Activated gamma-delta T cell treated with anti-CD3 and anti-CD28 coated beads, Interleukin-2, amount 50 U/mL, for 16 hours (primary cell): ENCODE measurements at places on chromosomes 13 and 19.

DNA sequence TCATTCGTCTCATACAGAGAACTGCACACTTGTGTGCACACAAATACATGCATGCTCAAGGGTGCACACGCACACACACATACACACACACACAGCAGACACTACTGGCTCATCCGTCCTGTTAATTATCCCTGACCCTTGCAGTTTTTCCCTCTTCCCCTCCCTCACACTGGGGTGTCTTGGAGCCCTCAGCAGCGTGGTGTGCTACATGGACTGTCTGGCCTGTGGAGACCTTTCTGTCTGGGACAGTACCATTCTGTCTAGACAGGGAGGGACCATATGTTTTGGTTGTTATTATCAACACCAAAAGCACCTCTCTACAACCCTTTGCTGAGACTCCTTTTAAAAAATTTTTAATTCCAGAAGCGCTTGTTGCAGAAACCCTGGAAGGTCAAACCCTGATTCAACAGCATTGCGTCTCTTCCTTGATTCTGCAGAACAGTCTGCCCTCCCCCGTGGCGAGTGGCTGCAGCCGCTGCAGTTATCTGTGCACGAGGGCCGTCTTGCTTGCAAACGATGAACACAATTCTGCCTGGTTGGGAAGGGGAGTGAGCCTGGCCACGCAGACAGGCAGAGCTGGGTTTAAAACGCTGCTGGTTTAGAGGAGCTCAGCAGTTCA, 374.0 kb downstream of the IRS2 start:
- no peak for DNase-seq

- DNase-seq, result no peak
Observed at GRCh38 chr13:98285852-98286594, 109.0 kb upstream of the RNF113B start.

DNA sequence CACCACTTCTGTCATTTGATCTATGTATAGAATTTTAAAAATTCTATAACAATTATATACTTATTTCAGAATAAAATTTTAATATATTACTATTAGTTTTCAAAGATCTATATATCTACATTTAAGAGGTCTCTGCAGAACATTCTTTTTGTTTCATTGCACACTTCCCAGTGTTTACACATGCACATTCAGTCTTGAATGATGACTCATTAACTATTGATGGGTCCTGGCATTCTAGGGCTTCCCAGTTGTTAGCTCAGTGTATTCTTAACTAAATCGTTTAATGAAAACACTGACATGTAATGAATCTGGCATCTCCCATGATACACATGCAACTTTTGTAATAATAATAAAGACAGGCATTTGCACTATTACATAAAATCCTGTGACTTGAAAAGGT, 324.6 kb downstream of the KLF12 start:
- DNase-seq, result no peak

DNA sequence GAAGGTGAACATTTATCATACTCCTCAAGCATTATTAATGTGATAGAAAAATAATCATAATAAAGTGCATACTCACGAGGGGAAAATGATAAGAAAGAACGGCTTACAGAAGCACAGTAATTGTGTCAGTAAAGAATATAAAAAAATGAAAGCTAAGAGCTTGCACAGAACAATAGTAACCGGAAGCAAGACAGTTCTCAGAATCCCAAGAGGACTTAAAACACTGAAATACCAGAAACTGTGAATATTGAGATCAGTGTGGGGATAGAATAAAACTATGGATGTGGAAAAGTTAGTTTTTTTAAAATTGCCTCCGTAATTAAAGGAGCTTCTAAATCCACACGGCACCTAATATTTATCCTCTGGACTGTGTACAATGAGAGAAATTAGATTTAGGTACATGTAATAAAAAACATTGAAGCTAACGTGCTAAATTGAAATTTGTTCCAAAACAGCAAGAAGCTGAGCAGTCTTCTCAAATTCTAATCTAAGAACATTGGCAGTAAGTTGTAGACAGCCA, 482.7 kb downstream of the SLITRK6 start:
- no peak for DNase-seq

- no peak for DNase-seq
Observed at GRCh38 chr13:80306337-80306972, 34.5 kb downstream of the SPRY2 start.

DNA sequence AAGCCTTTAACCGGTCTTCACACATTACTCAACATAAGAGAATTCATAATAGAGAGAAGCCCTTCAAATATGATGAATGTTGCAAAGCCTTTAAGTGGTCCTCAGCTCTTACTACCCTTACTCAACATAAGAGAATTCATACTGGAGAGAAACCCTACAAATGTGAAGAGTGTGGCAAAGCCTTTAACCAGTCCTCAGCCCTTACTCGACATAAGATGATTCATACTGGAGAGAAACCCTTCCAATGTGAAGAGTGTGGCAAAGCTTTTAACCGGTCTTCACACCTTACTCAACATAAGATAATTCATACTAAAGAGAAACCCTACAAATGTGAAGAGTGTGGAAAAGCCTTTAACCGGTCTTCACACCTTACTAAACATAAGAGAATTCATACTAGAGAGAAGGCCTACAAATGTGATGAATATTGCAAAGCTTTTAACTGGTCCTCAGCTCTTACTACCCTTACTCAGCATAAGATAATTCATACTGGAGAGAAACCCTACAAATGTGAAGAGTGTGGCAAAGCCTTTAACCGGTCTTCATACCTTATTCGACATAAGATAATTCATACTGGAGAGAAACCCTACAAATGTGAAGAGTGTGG, 36.4 kb downstream of the ZNF257 start:
- DNase-seq, result no peak

GRCh38 chr13:27622881-27623280, 1.2 kb downstream of the POLR1D start:
- no peak for DNase-seq

- DNase-seq, result no peak
Observed at GRCh38 chr13:49791315-49791710, 1.2 kb downstream of the KPNA3 start.

- no peak for DNase-seq
Observed at GRCh38 chr19:13610039-13610691, 103.9 kb upstream of the CACNA1A start.

DNA sequence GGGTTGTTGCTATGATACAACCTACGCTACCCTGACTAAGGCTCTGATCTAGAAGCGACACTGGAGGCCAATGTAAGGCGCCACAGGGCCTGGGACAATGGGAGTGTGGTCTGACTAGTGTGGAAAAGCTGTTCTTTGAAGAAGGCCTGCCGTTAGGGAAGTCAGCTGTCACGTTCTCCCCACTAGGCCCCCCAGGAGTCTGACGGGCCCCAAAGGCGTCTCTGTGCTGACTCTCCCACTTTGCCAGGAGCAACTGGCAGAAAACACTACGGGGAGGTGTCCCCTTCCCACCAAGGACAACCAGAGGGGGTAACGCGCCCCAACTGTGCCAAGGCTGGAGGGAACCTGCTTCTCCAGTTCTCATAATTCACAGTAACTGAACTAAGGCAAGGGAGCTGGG, 25.3 kb upstream of the EIF3G start:
- DNase-seq, result no peak

GRCh38 chr19:13576726-13577125, 70.4 kb upstream of the CACNA1A start:
- DNase-seq, result no peak

DNA sequence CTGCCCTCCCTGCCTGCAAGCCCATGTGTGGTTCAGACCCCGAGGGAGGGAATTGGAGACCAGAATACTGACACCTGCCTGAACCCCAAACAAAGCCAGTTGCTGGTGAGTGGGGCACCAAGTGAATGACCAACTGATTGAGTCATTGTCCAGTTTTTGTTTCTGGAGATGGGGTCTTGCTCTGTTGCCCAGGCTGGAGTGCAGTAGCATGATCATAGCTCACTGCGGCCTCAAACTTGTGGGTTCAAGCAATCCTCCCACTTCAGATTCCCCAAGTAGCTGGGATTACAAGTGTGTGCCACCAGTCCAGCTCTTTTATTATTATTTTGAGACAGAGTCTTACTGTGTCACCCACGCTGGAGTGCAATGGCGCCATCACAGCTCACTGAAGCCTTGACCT, 4.0 kb downstream of the CCL25 start:
- DNase-seq, result no peak

DNA sequence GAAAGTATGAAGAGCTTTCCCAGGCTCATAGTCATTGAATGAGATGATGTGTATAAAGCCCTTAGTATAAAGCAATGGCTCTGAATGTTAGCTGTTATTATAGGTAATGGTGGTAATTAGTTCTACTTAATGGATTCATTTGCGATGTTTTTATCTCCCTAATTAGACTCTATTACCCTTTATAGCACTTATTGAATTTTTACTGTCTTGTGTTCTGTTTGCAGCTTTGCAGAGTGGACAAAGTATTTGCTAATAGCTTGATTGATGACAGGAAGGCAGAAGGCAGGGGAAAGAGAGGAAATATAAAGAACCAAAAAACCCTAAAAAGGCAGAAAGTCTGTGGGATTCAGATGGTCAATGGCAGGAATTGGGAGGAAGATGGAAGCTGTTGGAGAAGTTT, 524.4 kb upstream of the SPRY2 start:
- no peak for DNase-seq

DNA sequence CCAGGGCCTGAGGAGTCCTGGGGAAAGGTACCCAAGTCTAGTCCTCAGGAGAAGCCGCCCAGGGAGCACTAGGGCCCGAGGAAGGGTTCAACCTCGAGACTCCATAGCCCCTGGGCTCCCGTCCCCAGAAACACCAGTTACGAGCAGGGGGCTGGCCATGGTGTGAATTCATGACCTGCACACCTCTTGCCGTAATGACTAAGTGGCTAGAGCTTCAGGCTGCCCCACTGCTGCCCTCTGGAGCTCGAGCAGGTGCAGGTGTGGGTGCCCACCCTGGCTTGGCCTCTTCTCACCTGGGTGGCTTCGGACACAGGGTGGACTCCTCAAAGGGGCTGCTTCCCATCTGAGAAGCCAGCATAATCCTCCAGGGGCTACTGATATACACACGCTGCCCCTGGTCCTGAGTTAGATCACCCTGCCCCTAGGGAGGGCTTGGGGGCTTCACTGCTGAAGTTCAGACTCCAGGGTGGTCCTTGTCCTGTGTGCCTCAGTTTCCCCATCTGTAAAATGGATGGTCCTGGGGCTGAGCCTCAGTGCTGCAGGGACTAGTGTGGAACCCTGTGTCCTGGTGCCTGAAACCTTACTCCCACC, 13.6 kb downstream of the SPC24 start:
- no peak for DNase-seq

GRCh38 chr19:1520203-1520780, 3.6 kb upstream of the PLK5 start:
- DNase-seq, result no peak

GRCh38 chr19:3464587-3465235, 15.6 kb downstream of the SMIM24 start:
- DNase-seq, result no peak

- DNase-seq, result no peak
Observed at GRCh38 chr13:90500569-90500968, 846.9 kb upstream of the MIR17HG start.

DNA sequence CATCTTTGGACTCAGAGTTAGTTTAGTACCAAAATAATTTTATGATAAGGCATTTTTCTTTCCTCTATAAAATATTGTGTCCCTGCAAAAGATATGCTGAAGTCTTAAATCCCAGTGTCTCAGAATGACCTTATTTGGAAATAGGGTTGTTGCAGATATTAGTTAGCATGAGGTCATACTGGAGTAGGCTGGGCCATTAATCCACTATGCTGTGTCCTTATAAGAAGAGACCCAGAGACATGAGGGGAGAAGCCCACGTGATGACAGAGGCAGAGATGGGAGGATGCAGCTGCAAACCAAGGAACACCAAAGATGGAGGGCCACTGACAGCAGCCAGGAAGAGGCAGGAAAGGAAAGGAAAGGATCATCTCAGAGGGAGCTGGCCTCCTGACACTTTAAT, 6.4 kb downstream of the POGLUT2 start:
- DNase-seq, result no peak

GRCh38 chr13:28761586-28761985, 42.8 kb upstream of the SLC46A3 start:
- no peak for DNase-seq

DNA sequence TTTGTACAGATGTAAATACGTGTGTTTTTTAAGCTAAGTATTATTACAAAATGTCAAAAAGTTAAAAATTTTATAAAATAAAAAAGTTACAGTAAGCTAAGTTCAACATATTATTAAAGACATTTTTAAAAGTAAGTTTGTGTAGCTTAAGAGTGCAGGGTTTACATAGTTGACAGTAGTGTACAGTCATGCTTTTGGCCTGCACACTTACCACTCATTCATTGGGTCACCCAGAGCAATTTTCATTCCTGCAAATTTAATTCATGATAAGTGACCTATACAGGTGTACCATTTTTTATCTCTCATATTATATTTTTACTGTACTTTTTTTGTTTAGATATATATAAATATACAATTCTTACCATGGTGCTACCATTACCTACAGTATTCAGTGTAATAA, 769.9 kb upstream of the SLITRK6 start:
- no peak for DNase-seq

- peak; percentile 16 for DNase-seq
Observed at GRCh38 chr13:29849731-29850212, 645 bp downstream of the UBL3 start.

- no peak for DNase-seq
Observed at GRCh38 chr19:7126132-7126531, 56.6 kb downstream of the ZNF557 start.

DNA sequence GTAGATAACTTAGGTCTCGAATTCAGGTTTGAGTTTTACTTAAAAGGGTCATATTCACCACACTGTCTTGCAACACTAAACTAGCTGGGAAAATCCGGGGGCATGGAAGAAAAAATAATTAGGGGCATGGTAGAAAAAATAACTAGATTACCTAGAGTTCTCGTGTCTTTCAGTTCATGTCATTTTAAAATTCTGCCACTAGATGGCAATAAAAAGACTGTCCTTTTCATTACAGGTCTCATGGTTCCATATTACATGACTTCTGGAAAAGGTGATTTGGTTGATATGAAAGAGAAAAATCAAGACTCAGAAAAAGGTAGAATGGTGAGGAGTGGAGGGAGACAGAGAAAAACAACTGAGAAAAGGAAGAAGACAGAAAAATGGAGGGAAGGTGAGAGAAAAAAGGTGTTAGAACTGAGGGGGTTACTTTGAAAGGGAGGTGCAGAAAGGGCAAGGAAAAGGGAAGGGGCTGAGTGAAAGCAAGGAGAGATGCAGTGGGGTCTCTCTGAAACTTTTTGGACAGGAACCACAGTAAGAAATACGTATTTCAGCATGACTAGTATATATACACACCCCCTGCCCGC, 299.0 kb downstream of the KLF12 start:
- no peak for DNase-seq
